NCI-H2081 (cell line): ENCODE measurements at places on chromosomes 7 and 10.
A peak's percentile ranks its signal among the peaks of the same experiment; 100 is the strongest.

GRCh38 chr10:133388973-133389818 is 4.8 kb upstream of the MTG1 start:
- DNase-seq, result no peak

GRCh38 chr10:5892007-5892406 is 2.0 kb downstream of the FBH1 start:
- DNase-seq, result no peak

DNA sequence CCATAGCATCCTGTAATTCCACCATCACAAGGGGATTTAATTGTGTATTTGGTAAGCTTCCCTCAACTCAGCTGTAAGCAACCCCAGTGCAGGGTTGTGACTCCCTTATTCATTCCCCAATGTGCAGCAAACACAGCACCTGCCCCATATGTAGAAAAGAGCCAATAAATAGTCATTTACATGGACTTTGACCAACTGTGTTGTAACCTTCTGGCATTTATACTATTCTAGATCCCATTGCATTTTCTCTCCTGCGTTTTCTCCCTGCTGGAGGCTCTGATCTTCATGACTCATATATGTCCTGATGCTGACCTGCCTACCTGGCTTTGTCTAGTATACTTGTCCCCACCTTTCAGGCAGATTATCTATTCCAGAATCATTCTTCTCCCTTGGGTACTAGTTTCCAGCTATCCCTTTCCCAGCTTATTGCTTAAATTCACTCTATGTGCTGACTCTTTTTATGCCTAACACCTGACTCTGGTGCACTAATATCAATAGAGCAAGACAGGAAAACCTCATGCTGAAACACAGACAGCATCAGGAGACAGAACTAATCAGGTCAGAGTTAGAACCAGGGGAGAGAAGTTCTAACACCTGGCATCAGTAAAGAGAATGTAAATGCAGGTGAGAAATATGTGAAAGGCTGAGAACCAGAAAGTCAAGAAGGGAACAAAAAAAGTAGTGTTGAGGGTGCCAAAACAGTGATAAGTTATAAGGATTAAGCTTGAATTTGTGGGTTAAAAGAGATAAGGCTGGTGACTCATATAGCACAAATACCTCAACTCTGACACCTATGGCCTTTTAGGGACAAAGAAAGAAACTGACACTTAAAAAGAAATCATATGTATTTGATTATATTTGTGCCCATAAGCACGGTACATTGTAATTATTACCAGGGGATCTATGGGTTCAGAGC is 402.7 kb downstream of the IPMK start:
- no peak for DNase-seq

DNA sequence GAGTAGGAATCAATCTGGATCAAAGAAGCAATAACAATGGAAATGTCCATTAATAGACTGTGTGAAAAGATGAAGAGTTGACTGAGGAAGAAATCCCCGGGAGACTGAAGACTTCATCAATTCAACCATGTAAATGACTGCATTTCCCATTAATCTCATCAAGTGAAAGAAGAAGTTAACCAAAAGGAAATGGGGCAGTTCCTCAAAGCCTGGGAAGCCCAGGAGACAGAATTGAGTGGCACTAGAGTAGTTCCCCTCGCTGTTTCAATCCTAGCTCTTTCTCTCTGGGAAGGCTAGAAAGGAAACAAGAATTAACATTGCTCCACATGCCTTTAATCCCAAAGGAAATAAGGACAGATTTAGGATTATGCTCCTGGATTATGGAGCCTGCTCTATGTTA is 4.8 kb upstream of the OR6V1 start:
- no peak for DNase-seq

DNA sequence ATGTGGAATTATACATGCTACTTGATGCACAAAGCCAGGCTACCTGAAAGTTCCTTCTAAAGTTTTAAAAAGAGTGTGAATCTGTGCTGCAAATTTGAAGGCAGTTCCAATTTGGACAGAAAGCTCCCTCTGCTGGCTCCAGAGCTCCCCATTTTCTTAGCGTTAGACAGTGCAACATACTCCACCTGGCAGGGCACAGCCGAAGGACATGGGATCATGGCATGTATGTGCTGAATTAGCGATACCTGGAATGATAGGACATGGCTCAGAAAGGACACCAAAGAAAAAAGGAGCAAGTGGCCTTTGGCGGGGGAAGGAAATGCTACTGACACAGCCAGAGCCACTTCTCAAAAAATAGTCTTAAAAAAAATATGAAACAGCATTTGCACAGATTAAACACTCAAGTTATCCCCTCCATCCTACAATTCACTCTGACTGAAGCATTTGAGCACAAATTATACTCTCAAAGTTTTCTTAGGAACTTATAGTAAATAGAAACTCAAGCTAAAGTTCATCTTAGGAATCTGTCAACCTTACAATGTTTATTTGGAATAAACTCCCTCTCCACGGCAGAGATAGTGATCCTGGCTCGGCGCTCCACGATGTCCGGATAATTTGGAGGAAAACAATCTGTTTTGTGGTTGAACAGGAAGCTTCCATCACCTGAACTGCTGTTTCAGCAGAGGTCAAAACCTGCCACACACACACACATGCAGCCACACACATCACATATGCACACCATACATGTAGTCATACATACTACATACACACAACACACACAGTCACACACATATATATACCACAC is 80.0 kb downstream of the C7orf25 start:
- DNase-seq, result no peak

DNA sequence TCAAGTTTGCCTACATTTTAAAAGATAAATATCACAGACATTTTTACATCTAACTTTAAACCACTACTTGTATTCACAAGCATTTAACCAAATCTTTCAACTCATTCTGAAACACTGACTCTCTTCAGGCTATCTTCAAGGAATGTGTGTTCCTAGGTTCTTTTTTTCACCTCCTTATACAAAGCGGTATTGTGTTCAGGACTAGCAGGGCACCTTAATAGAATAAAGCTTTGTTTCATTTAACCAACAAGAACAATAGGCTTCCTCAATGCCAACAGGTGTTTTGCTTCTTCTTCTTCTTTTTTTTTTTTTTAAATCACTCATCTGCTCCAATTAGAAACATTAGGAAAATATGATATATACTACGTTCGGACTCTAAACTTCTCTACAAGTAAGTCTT is 212.9 kb upstream of the SEMA3E start:
- DNase-seq, result no peak

GRCh38 chr10:62054408-62054807 is 152.9 kb downstream of the ARID5B start:
- no peak for DNase-seq

- no peak for DNase-seq
These were observed 183.9 kb upstream of the WDR11 start for GRCh38 chr10:120667276-120667675.

- no peak for DNase-seq
These were observed 110.3 kb downstream of the VIPR2 start for GRCh38 chr7:159034394-159034793.

- DNase-seq, result peak; percentile 87
These were observed 256.5 kb downstream of the FRMD4A start for GRCh38 chr10:14074062-14074884.

DNA sequence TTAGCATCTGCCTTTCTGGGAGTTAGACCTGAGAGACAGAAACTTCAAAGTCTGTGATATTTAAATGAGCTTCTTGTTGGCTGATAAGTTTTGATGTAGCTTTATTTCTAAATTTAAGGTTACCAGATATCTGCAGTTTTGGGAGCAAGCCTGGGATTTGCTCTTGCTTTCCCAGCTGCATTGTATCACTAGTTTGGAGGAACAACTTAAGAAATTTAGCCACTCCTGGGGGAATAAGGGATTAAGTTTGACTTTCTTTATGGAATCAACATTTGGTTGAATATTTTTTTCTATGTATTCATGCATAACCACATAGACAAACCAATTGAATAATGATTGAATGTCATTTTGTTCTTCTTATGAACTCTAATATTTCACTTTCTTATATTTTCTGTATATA is 178.6 kb downstream of the POLR1F start:
- DNase-seq, result no peak

GRCh38 chr7:70239918-70240317 is 641.6 kb downstream of the AUTS2 start:
- no peak for DNase-seq

GRCh38 chr7:43952028-43952427 is 25.8 kb downstream of the UBE2D4 start:
- no peak for DNase-seq

DNA sequence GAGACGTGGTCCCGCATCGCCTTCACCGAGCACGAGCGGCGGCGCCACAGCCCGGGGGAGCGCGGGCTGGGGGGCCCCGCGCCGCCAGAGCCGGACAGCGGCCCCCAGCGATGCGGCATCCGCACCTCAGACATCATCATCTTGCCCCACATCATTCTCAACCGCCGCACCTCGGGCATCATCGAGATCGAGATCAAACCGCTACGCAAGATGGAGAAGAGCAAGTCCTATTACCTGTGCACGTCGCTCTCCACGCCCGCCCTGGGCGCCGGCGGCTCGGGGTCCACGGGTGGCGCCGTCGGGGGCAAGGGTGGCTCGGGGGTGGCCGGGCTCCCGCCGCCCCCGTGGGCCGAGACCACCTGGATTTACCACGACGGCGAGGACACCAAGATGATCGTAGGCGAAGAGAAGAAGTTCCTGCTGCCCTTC is 737 bp downstream of the CNNM2 start:
- DNase-seq, result peak; percentile 6

GRCh38 chr7:36057323-36057722 is 95.7 kb upstream of the EEPD1 start:
- DNase-seq, result no peak

- DNase-seq, result no peak
These were observed 1.0 kb upstream of the NRP1 start for GRCh38 chr10:33335551-33335800.

- DNase-seq, result no peak
These were observed 123.4 kb downstream of the REEP3 start for GRCh38 chr10:63644418-63645142.

DNA sequence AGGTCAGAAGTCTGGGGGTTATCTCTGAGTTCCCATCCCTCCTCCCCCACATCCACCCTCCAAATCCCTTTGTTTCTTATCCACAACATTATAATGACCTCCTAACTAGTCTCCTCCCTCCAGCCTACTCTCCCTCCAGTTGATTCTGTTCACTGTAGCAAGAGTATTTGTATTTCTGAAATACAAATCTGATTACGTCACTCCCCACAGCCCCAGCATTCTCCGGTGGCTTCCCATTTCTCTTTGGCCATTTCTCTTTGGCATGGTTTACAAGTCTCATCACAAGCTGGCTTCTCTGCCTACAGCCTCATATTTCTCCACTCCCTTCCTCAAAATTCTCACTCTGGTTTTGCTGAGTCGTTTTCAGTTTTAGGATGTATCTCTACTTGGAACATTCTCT is 24.6 kb upstream of the MRPS33 start:
- DNase-seq, result no peak

DNA sequence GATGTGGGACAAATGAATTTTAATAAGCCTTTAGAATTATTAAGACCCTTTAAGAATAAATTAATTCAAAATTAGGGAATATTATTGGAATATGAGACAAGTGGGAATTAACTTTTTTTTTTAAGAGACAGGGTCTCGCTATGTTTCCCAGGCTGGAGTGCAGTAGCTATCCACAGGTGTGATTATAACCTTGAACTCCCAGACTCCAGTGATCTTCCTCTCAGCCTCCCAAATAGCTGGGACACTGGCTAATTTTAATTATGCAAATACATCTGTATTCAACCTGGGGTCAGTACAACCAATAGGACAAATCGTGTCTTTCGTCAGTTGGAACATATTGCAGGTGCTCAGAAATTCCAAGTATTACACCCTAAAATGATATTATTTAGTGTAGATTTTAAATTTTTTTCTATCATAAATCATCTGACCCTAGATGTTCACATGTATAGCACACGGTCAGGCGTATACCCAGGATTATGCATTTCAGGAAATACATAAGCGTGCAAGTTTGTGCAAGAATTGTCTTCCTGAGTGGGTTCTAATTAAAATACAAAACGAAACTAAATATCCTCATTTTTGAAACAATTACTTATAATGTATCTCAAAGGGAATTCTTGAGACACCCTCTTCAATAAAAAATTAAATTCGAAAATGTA is 1.2 kb downstream of the NT5C3A start:
- DNase-seq, result no peak

DNA sequence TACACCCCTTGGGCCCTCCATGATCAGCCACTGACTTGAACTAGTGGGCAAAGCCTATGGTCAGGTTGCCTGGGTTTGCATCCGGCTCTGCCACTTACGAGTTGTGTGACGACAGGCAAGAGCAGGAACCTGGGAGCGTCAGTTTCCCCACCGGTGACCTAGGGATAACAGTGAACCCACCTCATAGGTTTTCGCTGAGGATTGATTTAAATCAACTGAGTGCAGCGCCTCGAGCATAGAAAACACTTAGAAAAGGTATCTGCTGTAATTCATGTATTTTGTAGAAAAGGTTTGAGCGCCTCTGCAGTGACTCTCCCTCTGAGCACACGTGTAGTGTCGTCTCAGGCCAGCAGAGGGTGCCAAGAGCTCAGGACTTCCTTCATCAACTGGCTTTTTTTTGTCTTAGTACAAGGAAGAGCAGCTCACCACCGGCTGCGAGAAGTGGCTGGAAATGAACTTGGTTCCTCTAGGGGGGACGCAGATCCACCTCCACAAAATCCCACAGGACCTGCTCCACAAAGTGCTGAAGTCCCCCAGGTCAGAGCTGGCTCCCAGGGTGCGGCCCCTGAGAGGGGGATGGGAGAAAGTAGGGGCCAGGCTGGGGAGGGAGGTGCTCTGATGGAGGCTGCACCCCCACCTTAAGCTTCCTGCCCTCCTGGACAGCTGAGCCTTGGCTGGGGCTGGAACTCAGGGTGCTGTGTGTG is 27.7 kb downstream of the BTBD16 start:
- DNase-seq, result peak; percentile 35

GRCh38 chr10:3896161-3896560 is 111.2 kb upstream of the KLF6 start:
- no peak for DNase-seq

DNA sequence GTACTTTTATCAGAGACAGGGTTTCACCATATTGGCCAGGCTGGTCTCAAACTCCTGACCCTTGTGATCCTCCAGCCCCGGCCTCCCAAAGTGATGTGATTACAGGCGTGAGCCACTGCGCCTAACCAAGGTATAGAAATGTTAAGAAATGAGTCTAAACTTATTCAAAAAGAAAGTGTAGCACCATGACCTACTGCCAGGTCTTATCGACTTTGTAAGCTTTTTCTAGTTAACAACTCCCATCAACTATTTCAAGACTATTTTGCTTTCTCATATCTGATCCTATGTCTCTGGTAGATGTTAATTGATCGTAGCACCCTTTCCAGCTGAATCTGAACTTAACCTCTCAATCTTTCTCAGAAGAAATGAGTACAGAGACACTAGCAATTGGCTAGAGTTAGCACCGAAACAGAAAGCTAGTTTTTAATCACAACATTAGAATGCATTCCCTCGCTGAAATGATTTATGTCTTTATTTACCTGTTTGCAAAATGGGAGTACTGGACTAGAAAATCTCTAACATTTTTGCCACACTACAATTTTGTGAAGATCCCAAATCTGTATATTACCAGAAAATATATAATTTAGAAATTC is 114.0 kb upstream of the HGF start:
- DNase-seq, result no peak

GRCh38 chr7:1707756-1708595 is 37.9 kb downstream of the ELFN1 start:
- DNase-seq, result no peak
